ENCODE measurements at places on chromosomes 2 and 18. TPM values are rescaled to one million over a fixed set of nuclear protein-coding genes. Genes with fewer than 3 reads are reported as not detected.

GRCh38 chr2:55838653-55839052 is 84.9 kb downstream of the EFEMP1 start:
- no peak for DNase-seq

HOXD13 gene
- not detected for total RNA-seq

DNA sequence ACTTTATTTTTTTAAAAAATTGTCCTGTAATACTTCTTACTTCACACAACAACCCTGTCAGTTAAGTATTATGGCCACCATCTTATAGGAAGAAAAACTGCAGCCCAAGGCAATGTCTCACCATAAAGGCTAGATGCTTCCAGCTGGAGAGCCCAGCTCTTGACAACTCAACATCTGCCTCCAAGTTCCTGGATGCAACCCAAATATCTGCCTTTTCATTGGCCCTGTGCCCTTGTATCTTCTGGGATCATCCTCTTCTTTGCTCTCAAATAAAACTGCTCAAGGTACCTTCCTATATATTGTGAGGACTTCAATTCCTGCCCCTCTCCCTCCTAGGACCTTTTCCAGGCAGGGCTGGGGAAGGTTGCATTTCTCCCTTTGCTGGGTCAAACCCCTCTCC is 69.5 kb downstream of the BIN1 start:
- no peak for DNase-seq

DNA sequence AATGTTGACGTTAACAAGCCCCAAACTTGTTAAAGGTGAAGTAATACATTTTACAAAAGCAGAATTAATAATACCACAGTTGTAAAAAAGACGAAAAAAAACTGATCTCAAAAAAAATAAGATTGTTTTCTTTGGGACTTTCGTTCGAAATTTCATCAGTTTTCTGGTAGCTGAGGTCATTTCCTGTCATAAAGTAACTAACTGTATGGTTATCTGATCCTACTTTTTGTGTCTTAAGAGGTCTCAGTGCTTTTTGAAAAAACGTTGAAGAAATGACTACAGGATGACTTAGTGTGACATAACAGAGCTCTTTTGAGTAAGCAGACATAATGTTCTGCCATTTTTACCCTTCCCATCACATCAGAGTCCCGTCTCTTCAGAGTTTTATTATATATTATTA is 79.3 kb downstream of the BIRC6 start:
- peak; percentile 44 for DNase-seq

GRCh38 chr2:130808482-130809268 is 28.0 kb upstream of the ARHGEF4 start:
- no peak for DNase-seq

GRCh38 chr2:140604788-140605187 is 1526.0 kb downstream of the LRP1B start:
- DNase-seq = no peak

All from dermis microvascular lymphatic vessel endothelial cell (primary cell).